ENCODE measurements at places on chromosomes 2 and 18.

DNA sequence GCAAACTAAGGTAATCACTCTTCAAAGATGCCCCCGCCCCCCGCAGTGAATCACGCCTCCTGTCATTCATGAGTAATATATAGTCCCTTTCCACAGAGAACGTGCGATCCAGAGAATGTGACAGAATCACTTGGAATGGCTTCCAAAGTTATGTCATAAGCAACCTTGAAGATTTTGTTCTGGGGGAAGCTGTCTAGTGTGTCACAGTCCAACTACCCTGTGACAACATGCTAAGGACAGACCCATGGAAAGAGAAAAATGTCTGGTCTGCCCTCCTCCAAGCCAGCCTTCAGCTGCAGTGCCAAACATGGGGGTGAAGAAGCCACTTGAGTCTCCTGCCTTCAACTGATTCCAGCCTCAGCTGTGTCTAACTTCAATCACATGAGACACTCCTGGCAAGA is 259.1 kb downstream of the SS18 start:
- no peak for DNase-seq

DNA sequence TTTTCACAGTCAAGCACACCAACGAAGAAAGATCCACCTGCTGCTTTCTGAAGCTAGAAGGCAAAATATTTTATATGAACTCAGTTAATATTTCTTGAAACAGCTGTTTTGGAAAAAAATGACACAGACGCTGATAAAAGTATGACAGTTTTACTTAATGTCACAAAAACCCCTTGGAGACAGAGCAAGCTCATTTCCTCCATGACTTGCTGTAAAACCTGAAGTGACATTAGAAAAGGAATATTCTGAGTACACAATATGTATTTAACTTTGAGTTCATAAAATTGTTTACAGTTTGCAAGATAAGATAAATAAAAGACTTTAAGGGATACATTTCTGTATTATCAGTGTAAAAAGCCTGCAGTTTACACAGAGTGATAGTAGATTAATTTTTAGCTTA is 105.4 kb downstream of the DSEL start:
- DNase-seq: no peak

GRCh38 chr2:174697255-174697654 is 67.0 kb downstream of the CHRNA1 start:
- DNase-seq: peak; percentile 59

DNA sequence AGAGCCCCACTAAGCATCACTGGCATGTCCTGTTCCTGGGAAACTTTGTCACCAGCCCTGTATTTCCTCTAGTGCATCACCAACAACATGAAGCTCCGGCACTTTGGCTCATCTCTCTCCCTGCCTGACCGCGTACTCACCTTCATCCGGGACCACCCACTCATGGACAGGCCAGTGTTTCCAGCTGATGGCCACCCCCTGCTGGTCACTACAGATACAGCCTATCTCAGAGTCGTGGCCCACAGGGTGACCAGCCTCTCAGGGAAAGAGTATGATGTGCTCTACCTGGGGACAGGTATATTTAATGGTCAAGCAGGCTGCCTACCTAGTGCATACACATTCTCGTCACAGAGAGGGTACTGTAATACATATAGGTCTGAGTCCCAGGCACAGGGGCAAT is 21.0 kb downstream of the SEMA4F start:
- no peak for DNase-seq

- DNase-seq: no peak
These were observed 3.3 kb downstream of the CHRNA1 start for GRCh38 chr2:174760845-174761473.

- no peak for DNase-seq
These were observed 19.1 kb downstream of the NETO1 start for GRCh38 chr18:72848503-72849237.

DNA sequence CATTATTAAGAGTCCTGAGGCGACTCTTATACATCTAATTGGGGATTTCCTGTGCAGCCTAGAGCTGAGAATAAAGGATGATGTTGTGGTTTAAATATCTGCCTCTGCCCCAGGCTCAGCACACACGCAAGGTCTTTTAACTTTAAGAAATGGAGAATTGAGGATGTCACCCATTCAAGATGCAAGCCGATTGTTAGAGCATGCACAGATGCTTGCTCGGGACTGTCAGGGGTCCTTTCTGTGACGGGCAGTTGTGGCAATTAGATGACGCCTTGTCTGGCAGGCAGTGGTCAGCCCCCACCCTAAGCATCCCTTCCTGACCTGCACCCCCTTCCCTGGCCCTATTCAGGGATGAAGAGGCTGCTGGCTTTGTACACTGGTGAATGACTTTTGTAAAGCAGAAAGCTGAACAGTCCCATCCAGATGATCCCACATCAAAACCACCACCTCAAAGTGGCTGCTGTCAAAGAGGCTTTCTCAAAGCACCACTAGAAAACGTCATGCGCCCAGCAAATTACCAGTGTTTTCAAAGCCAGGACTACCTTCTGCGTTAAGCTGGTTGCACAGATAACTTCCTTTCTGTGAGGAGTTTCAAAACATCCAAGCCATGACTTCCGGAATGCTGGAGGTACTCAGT is 23.7 kb downstream of the FAM178B start:
- DNase-seq: no peak

GRCh38 chr2:152782171-152782570 is 63.8 kb downstream of the ARL6IP6 start:
- DNase-seq: no peak

DNA sequence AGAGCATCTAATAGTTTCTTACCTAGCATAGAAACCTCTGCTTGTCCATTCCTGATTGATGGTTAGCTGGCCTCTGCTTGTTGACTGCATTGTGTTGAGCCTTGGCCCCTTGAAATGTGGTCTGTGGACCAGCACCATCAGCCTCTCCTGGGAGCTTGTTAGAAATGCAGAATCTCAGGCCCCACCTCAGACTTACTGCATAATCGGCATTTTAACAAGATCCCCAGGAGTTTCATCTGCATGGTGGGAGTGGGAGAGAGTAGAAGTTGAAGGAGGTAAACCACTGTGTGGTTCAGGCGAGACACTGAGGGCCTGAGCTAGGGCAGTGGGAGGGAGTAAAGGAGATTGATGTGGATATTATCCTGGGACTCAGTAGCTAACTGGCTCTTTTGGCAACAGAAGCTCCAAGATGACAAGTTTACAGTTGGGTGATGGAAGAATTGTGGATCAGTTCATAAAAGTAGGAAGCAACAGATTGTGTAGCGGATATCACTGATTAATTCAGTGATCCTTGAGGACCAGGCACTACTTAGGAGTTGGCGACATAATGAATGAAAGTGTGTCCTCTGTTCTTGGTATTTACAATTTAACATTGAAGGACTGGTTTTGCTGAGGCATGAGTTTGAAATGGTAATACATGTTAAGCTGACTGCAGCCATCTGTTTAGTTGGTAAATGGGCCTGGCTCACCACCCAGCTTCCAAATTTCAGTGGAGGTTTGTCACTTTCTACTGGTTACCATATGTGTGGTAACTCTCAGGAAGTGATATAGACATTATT is 20.9 kb downstream of the PHLPP1 start:
- DNase-seq: no peak

GRCh38 chr2:136378712-136379595 is 261.0 kb upstream of the CXCR4 start:
- DNase-seq: peak; percentile 24

GRCh38 chr2:187529248-187529976 is 24.8 kb downstream of the TFPI start:
- no peak for DNase-seq

DNA sequence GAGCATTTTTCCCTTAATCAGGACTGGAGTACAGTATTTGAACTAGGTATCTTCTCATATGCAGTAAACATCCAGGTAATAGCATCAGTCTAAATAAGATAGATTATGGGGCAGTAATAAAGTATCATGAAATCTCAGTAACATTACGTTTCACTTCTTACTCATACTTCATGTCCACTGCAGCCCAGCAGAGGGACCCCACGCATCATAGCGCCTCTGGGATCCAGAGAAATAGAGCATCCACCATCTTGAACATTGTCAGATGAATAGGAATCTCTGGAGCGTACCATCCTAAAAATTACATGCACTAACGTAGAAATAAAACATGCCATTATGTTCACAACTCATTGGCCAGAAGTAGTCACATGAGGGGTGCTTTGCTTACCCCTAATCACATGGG is 499.0 kb downstream of the CPS1 start:
- no peak for DNase-seq

GRCh38 chr2:132651115-132652045 is 18.6 kb downstream of the LYPD1 start:
- DNase-seq: peak; percentile 66

GRCh38 chr18:10011751-10012150 is 97.9 kb downstream of the VAPA start:
- DNase-seq: no peak

- DNase-seq: peak; percentile 31
These were observed 51.8 kb downstream of the WDR7 start for GRCh38 chr18:56702946-56703345.

- no peak for DNase-seq
These were observed 260.6 kb upstream of the LINC00305 start for GRCh38 chr18:64409511-64409910.

DNA sequence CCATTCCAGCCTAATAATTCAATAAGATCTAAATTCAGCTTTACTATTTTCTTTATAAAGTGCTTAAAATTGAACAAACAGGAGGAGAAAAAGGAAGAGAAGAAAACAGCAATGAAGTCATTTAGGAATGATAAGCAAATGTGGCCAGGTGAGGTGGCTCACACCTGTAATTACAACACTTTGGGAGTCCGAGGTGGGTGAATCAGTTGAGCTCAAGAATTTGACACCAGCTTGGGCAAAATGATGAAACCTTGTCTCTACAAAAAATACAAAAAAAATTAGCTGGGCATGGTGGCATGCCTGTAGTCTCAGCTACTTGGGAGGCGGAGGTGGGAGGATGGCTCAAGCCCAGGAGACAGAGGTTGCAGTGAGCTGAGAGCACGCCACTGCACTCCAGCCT is 129.0 kb downstream of the CAMKMT start:
- DNase-seq: no peak

DNA sequence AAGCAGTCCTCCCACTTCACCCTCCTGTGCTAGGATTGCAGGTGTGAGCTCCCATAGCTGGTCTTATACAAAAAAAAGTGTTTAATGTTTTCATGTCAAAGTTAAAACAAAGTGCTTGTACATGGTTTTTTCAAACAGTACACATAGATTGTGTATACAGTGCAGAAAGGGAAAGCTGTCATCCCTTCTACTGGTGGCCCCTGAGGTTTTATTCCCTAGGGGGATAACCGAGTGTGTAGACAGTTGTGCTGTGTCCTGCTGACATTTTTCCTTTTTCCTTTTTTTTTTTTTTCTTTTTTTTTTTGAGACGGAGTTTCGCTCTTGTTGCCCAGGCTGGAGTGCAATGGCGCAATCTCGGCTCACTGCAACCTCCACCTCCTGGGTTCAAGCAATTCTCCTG is 10.8 kb downstream of the TUBB6 start:
- DNase-seq: no peak

- no peak for DNase-seq
These were observed 125.9 kb downstream of the PXDN start for GRCh38 chr2:1618191-1618961.

- DNase-seq: peak; percentile 28
These were observed 261.5 kb downstream of the TRIB2 start for GRCh38 chr2:12978066-12978835.

GRCh38 chr18:78972930-78973331 is 6.7 kb upstream of the SALL3 start:
- DNase-seq: no peak

- DNase-seq: no peak
These were observed 259.4 kb downstream of the GBX2 start for GRCh38 chr2:235908826-235909225.

DNA sequence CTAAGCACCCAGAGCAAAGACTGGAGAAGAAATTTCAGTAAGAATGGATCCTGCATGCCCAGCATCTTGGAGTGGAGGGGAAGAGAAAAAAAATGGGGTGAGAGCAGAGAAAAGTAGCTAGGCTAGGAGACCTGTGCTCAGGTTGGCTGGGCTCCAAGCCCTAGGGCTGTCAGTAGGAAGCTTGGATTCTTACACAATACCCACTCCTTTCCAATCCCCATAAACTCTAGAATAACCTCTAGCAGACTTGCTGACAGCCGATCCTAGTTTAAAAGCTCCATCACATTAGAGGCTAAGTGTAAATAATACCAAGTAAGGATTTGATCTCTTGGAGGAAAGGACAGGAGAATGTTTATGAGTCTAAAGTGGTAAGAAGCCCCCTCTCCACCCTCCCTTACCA is 46.2 kb upstream of the NABP1 start:
- peak; percentile 73 for DNase-seq

DNA sequence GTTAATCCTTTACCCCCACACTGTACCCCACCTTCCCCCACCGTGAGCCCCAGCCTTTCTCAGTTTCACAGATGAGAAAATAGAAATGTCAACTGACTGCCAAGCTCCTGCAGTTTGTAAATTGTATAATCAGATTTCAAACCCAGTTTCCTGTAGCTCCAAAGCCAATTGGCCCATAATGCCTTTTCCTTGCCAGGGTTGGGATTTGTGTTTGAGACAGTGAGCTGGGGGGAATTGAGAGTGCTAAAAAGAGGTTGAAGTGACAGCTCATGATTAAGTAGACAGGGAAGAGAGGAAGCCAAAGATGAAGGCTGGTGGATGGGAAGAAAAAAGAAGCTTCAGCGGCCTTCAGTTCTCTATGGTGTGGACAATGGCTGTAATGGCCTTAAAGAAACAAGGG is 10.7 kb downstream of the OSBPL6 start:
- no peak for DNase-seq

- DNase-seq: no peak
These were observed 11.5 kb upstream of the ASB1 start for GRCh38 chr2:238415036-238415764.

GRCh38 chr18:62982600-62983251 is 267.4 kb downstream of the PHLPP1 start:
- DNase-seq: peak; percentile 43

DNA sequence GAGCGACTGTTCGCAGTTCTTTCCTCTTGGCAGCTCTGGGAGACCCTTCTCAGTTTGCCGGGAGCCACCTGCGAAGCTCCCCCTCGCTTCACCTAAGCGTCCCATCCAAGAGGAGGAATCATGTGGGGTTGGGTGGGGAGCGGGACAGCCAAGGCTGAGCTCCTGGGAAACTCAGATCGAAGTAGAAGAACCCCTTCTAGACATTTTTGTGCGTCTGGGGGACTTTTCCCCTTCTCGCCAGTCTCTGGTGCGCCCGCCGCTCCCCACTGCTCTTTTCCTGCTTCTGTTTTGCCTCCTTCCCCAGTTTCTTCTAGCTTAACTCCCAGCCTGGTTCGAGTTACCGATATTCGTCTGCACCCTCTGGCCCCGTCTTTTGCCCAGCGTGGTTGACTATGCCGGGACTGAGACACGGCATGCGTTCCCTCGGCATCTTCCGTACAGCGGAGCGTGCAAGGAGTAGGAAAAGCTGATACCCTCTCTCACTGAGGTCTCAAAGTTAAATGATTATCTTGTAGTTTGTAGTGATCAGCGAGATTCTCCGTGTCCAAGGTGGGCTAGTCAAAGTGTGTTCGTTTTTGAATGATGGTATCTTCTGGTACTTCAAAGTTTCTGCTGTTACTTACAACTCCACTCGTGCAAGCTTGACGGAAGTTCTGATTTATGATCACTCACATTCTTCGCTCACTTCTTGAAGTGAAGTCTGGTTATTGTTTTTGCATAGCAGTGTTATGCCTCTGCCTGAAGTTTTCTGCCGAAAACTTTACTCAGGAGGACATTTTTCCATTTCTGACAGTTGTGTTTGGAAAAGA is 664 bp downstream of the CAMKMT start:
- peak; percentile 53 for DNase-seq
